ENCODE measurements at places on chromosomes 16 and 17.
A peak's percentile ranks its signal among the peaks of the same experiment; 100 is the strongest.

GRCh38 chr16:15827709-15828343 lies 29.0 kb downstream of the MYH11 start:
- ATAC-seq, result no peak

GRCh38 chr17:40113110-40113906 lies 8.5 kb upstream of the MSL1 start:
- peak; percentile 69 for ATAC-seq

GRCh38 chr17:65163990-65164495 lies 26.9 kb downstream of the RGS9 start:
- peak; percentile 22 for ATAC-seq

DNA sequence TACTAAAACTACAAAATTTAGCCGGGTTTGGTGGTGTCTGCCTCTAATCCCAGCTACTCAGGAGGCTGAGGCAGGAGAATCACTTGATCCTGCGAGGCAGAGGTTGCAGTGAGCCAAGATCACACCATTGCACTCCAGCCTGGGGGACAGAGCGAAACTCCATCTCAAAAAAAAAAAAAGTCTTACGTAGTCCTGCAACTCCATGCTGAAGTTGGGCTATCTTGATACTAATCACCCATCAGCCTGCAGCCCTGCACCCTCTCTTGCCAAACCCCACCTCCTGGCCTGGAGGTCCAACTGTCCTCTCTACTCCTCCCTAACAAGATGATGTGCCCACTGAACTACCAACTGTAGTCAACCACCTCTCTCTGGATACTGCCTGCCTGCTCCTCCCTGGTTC lies 4.8 kb downstream of the TMEM170A start:
- ATAC-seq, result no peak

GRCh38 chr17:1714427-1714979 lies 4.3 kb upstream of the TLCD2 start:
- ATAC-seq, result peak; percentile 52

DNA sequence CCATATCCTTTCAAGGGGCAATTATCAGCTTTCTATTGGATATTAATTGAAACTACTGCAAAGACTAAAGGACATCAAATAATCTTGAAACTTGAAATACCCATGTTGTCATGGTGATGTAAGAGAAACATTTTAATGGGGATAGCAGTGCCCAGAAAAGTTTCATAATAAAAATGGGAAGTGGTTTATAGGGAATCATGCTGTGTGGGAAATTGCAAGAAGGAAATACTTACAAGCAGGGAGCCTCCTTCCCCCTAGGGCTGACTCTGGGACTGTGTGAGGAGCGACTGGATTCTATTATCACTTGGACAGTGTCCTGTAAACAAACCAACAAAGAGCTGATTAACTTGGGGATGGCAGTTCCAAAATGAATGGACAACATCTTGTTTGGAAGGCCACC lies 1393.1 kb upstream of the GOT2 start:
- no peak for ATAC-seq

DNA sequence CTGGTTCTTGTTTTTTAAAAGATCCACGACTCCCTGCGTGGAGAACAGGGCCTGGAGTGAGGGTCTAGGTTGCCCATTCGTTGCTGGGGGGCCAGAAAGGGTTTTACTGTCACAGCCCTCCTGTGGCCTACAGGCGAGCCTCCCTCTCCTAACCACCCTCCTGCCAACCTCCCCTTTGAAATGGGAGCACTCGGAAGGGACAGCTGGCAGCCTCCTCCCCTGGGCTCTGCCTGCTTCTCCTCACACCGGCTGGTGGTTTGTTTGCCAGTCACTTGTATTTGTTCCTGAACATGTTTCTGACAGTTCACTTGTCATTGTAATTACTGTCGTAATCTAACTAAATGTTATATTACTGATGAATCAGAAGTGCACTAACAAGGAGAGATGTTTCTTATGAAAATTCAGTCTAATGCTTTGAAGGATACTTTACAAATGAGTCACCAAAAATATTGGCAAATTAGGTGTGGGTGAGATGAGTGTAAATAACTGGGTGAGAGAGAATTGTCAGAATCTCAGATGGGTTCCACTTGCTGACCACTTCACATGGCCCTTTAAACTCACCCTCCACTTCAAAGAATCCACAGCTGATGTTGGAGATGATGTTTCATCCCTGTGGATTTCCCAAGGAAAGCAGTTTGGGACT lies 2.7 kb upstream of the SPPL2C start:
- ATAC-seq, result no peak

- no peak for ATAC-seq
Observed at GRCh38 chr17:75511610-75512575, 3.4 kb downstream of the CASKIN2 start.

DNA sequence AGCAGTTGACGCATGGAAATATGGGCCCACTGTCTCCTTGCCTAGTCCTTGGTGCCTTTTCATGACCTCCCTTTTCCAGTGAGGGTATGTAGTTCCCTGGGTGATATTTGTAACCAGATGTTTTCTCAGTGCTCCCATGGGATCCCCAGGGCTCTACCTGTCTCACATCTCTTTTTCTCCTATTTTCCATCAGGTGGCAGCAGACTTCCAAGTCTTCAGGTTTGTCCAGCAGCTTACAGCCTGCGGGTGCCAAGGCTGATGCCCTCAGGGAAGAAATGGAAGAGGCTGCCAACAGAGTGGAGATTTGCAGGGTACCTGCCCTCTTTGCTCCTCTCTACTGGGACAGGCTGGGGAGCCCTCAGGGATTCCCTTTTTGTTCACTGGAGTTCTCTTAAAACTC lies 89.1 kb downstream of the ELAC2 start:
- no peak for ATAC-seq

- ATAC-seq, result no peak
Observed at GRCh38 chr17:48244814-48245213, 137.2 kb downstream of the SNX11 start.

DNA sequence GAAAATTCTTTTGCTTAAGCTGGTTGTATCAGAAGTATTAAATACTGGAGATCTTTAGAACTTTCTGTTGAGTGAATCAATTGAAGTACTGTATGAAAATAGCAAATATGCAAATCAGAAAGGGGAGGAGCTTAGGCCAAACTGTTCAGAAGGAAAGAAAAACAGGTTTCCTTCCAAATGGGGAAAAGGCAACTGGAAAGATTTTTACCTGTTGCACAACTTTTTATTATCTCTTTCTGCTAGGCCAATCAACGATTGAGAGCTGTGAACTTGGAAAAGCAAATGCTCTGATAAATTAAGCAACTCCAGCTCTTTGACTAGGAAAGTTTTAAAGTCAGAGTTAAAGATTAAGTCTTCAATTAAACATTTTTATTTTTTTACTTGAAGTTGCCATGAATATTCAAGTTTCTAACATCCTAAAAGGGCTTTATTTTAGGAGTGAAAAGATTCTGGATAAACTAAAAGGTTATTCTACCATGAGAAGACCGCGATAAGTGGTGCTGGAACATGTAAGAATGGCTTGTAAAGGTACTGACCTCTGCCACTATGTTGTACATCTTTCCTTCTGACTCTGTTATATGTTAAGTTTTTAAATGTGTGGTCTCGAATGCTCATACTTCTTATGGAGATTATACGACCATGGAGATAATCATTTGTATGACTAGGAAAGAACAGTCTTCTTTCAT lies 16.5 kb downstream of the DCUN1D3 start:
- ATAC-seq, result peak; percentile 54

DNA sequence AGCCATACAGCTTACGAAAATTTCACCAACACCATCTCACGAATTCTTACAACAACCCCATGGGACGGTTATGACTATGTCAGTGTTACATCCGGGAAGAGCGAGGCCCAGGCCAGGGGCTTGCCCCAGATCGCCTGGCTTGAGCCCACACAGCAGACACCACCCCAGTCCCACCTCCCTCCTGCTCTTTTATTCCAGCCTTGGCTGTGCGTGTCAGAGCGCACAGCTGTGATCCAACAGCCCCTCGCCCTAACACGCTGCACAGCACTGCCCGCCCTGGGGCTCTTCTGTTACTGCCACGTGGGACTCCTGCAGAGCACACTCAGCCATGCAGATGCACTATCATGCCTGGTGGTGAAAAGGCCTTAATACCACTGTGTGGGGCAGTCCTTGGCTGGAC lies 127.9 kb downstream of the ENGASE start:
- ATAC-seq, result no peak

- no peak for ATAC-seq
Observed at GRCh38 chr16:46774743-46775177, 26.6 kb upstream of the MYLK3 start.

DNA sequence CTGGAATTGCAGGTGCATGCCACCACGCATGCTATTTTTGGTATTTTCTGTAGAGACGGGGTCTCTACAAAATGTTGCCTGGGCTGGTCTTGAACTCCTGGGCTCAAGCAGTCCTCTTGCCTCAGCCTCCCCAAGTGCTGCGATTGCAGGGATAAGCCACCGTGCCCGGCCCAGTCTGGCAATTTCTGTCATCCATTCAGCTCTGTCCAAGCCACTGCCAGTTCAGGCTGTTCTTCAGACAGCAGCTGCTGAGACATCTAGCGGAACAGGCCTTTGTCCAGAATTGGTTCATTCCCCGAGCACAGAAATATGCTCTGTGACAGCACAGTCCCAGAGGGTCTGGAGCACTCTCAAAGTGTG lies 5.4 kb downstream of the SLC47A1 start:
- no peak for ATAC-seq

DNA sequence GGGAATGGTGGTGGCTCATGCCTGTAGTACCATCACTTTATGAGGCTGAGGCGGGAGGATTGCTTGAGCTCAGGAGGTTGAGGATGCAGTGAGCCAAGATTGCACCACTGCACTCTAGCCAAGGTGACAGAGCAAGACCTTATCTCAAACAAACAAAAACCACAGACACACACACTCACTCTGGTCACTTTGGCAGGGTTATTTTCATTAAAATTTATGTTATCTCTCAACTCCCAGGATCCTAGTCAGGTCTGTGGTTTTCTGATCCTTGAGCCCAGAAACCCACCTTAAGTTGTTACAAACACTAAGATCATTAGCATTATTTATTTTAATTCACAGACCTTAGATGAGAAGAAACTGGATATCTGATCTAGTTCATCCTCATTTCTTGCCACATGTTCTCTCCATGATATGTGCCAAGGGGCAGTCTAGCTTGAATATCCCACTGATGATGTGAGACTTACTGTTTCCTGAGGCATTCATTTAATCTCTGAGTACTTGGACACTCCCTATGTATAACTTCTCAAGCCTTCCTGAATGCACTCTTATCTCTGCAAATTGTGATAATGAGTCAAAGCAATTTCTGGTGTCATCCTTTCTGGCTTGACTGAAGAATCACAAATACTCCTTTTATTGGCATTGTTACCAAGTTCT lies 9.6 kb downstream of the ABHD15 start:
- ATAC-seq, result no peak

- no peak for ATAC-seq
Observed at GRCh38 chr16:30490210-30490609, 17.7 kb downstream of the ITGAL start.

DNA sequence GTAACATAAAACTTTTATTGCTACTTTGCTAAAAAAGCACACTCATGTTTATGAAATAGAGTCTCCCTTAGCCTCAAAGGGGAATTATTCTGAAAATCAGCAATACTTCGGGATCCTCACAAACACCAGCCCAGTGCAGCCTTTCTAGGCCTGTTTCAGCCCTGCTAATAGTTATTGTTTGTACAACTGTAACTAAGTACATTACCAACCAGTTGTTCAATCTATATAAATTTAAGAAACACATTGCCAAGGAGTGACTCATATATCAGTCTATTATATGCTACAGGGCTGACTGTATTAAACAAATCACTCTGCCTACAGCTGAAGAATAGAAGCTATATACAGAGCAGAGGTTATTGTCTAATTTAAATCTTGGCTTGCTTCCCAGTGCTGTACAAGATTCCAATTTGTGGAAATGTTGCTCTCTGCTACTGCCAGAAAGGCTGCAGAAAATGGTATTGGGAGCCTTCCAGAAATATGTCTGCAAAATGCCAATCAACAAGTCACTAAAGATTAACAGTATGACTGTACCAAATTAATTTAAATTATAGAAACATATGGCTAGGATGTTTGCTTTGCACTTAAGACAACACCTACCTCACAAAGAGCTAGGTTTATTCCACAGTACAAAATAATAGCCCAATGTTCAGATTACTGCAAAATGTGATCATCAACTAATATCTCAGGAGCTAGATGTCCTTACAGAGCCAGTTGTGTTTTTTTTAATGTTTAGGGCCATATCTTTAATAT lies 49.7 kb downstream of the TOX3 start:
- no peak for ATAC-seq

- ATAC-seq, result no peak
Observed at GRCh38 chr17:30337393-30337999, 3.6 kb upstream of the TMIGD1 start.

GRCh38 chr17:18129041-18129502 lies 20.5 kb downstream of the MYO15A start:
- no peak for ATAC-seq

DNA sequence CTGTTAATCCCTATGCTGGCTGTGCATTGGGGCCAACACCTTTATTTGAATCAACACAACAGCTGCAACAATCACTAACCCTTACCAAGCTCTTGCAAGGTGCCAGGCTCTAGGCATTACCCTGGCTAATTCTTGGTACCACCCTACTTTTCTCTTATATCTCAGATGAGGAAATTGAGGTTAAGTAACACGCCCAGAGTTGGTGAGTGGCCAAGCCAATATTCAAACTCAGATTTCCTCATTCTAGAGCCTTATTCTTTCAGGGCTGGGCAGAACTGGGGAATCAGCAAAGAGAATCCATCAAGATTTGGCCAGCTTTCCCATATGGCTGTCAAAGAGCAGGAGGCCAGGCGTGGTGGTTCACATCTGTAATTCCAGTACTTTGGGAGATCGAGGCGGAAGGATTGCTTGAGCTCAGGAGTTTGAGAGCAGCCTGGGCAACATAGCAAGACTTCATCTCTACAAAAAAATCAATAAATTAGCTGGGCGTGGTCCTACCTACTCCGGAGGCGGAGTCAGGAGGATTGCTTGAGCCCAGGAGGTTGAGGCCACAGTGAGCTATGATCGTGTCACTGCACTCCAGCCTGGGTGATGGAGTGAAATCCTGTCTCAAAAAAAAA lies 23.7 kb downstream of the ARSG start:
- ATAC-seq, result no peak

DNA sequence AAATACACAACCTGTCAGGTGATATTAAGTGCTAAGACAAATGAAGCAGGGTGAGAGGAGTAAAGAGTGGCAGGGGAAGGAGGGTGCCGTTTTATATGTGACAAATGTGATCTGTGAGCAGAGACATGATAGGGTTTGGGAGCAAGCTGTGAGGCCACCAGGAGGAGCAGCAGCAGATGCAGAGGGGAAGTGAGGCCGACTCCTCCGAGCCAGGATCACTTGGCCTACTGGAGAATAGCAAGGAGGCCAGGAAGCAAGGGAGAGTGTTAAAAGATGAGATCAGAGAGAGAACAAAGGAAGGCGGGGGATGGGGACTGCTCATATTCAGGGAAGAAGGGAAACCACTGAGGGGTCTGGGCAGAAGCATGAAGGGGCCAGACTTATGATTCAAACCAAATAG lies 129.4 kb downstream of the TANGO6 start:
- no peak for ATAC-seq

- ATAC-seq, result peak; percentile 27
Observed at GRCh38 chr16:57260294-57260929, 15.4 kb downstream of the ARL2BP start.

DNA sequence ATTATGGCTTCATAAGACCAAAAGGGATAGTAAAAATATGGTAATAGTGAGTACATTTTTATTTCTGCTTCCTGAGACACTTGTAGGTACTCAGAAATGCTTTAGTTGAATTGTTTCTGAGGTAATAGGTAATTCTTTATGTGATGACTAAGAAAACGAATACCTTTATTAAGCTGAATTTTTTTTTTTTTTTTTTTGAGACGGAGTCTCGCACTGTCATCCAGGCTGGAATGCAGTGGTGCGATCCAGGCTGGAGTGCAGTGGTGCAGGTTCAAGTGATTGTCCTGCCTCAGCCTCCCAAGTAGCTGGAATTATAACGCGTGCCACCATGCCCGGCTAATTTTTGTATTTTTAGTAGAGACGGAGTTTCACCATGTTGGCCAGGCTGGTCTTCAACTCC lies 1.9 kb downstream of the RAD51C start:
- ATAC-seq, result no peak

Data from gastroesophageal sphincter (tissue), 4 donors.